Gastrocnemius medialis (tissue), 4 donors: ENCODE measurements at places on chromosomes 16 and 17. TPM values are rescaled to one million over a fixed set of nuclear protein-coding genes. Genes with fewer than 3 reads are reported as not detected.

Gene PRR29
- 0.13 TPM for total RNA-seq

Gene FLCN
- 38.5 TPM for total RNA-seq

Gene ATP2A1
- total RNA-seq = 710 TPM

Gene TMEM114
- not detected for total RNA-seq

Gene CHTF18
- total RNA-seq = 0.44 TPM
